WTC11 (cell line): ENCODE measurements at places on chromosomes 7 and 10. TPM values are rescaled to one million over a fixed set of nuclear protein-coding genes. Genes with fewer than 3 reads are reported as not detected.
A peak's percentile ranks its signal among the peaks of the same experiment; 100 is the strongest.

- peak; percentile 2 for DNase-seq
Observed at GRCh38 chr7:2036786-2037185, 196.0 kb downstream of the MAD1L1 start.

DNA sequence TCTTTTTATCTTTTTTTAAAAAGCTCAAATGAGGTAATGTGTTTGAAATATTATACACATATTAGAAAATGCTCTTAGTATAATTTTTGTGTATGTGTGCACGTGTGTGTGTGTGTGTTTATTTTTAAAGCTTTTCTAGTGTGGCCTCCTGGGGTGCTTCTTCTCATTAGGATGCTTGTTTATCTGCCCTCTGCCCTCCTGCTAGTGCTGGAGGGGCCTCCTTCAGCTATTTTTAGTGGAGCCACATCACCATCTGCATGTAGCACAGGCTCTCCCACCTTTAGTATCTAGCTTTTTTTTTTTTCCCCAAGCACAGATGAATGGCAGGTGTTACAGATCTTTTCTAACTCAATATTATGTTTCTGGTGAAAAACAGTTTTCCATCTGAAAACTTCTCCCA lies 155.7 kb upstream of the TMEM229A start:
- no peak for DNase-seq

DNA sequence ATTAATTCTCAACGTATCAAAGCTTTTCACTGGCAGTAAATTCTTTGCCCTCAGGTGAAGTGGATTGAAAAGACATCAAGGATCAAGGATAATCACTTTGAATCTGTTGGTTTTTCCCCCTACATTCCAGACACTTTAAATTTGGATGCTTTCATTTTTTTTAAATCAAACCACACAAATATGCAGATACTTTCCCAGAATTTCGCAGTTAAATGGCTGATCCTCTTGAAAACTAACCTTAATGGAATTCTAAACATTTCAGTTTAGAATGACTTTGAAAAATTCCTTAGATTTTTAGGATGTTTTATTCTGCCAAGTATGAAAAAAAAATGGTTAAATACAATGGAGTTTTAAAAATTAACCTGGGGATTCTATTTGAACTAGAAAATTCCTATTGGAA lies 325.9 kb downstream of the GFRA1 start:
- DNase-seq = no peak

TUBB8 gene
- 2.3 to 2.6 TPM (median 2.4 TPM) in 3 replicates for total RNA-seq

GRCh38 chr10:6763423-6763822 lies 183.3 kb upstream of the PRKCQ start:
- no peak for DNase-seq

SHOC2 gene
- total RNA-seq = 21.6 to 24.7 TPM (median 23.6 TPM) in 3 replicates

PON1 gene
- 0.25 to 0.26 TPM in 2 of 3 replicates, not detected in the other for total RNA-seq

GRCh38 chr10:38226385-38226784 lies 132.2 kb downstream of the ZNF37A start:
- no peak for DNase-seq

- no peak for DNase-seq
Observed at GRCh38 chr10:133102415-133103095, 14.8 kb downstream of the ADGRA1 start.

DNA sequence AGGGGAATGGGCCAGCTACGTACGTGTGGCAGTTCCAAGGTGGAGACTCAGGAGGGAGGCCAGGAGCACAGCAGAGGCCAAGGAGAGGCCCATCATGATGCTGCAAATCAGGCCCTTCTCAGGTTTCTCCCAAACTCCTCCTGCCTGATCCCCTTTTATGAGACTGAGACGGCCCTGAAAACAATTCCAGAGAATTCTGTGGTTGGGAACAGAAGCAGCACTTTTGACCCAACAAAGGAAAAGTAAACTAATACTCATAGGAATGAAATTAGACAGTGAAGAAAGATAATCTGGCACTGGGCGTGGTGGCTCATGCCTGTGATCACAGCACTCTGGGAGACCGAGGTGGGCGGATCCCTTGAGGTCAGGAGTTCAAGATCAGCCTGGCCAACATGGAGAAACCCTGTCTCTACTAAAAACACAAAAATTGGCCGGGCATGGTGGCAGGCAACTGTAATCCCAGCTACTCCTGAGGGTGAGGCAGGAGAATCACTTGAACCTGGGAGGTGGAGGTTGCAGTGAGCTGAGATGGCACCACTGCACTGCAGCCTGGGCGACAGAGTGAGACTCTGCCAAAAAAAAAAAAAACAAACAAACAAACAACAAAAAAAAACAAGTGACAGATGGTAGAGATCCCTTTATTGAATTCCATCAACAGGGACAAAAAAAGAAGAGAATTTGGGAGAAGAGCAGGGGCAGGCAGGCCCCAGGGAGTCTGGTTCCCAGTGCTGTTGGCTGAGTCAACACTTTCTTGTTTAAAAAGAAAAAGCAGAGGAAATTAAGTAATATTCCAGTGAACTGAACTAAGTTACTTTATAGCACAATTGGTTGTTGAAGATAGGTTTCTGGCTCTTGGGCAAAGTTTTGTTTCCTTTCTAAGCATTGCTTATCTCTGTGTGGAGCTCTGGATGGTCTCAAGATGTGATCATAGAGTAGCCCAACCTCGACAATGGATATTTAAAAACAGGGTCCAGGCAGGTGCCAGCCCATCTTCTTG lies at the start of gene CCL26:
CCL26 (minus strand) TSS at position 131 of the 997 bp plus-strand sequence; CDS start at position 96, 35 bp downstream.
- no peak for DNase-seq

GJD4 gene
- total RNA-seq = not detected in 3 replicates

SMO gene
- 56.9 to 61.4 TPM (median 60.3 TPM) in 3 replicates for total RNA-seq

PDE6C gene
- total RNA-seq = not detected in 3 replicates
